NCI-H524 treated with DMSO at 0.1 percent for 48 hours (cell line): ENCODE measurements at places on chromosomes 1 and 21.

GRCh38 chr1:59229138-59229537, 67.8 kb upstream of the FGGY start:
- DNase-seq = no peak

DNA sequence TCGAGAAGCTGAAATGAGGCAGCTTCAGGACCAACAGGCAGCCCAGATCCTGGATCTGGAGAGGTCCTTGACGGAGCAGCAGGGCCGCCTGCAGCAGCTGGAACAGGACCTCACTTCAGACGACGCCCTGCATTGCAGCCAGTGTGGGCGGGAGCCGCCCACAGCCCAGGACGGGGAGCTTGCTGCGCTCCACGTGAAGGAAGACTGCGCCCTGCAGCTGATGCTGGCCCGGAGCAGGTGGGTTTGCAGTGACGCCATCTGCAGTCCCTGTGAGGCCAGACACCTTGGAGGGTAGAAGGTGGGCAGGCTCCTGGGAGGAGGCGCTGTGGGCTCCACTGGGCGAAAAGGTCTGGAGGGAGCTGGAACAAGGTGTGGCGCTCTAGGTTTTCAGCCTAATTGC, 39.7 kb downstream of the PCNT start:
- no peak for DNase-seq

DNA sequence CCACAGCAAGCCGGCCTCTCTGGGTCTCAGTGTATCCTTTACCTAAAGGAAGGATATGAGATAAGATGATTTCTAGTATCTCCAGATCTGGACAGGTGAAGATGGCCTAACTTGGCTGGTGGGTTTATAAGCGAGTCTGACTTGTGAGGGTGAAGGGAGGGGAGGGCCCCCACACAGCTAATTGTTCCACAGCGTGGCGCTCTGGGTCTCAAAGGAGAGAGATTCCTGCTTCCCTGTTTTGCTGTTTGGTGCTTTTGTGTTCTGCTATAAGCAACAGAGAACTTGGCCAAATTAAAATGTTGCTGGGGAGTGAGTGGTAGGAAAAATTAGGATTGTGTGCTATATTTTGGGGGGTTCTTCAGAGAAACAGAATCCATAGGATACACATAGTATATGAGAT, 28.9 kb upstream of the NLRP3 start:
- DNase-seq = no peak

DNA sequence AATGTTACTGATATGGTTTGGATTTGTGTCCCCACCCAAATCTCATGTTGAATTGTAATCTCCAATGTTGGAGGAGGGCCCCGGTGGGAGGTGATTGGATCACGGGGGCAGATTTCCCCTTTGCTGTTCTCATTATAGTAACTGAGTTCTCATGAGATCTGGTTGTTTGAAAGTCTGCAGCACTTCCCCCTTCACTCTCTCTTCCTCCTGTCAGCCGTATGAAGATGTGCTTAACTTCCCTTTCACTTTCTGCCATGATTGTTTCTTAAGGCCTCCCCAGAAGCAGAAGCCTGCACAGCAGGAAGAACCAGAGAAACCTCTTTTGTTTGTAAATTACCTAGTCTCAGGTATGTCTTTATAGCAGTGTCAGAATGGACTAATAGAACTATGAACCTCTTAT, 28.4 kb downstream of the TRIM33 start:
- DNase-seq = no peak

- DNase-seq = peak; percentile 52
Observed at GRCh38 chr1:57258557-57259325, 165.1 kb downstream of the DAB1 start.

GRCh38 chr1:63276624-63277023, 45.7 kb upstream of the FOXD3 start:
- DNase-seq = no peak

DNA sequence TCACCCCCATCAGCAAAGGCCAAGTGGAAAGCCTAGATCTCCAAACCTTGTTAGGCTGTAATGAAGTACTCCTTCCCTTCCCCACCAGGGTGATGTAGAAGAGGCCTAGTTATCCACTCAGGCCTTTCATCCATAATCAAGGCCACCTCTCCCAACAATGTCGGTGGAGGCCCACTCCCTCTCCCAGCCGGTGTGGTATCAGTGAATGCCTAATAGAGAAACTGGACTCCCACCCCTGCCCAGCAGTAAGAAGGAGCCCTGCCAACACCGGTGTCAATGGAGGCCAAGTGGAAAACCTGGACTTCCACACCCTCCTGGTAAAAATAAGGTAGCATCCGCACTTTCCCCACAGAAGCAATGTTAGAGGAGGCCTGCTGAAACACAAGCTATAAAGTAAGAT, 23.9 kb downstream of the NDUFS5 start:
- DNase-seq = no peak

DNA sequence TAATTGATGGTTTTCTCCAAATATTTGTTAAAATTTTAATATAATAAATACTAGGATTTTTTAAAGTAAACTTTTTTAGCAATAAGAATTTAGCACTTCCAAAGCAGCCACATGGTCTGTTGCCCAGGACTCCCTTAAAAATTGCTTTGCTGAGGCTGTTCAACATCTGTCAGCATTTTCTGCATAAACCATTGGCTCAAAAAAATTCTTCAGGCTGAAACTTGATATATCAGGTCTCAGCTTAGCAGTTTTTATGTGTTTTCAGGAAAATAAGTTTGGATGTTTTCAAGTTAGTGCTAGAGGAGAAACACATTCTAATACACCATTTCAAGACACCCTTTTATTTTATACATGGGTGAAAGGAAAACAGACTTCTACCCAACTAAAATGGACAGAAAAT, 69.1 kb upstream of the C1orf105 start:
- DNase-seq = no peak

DNA sequence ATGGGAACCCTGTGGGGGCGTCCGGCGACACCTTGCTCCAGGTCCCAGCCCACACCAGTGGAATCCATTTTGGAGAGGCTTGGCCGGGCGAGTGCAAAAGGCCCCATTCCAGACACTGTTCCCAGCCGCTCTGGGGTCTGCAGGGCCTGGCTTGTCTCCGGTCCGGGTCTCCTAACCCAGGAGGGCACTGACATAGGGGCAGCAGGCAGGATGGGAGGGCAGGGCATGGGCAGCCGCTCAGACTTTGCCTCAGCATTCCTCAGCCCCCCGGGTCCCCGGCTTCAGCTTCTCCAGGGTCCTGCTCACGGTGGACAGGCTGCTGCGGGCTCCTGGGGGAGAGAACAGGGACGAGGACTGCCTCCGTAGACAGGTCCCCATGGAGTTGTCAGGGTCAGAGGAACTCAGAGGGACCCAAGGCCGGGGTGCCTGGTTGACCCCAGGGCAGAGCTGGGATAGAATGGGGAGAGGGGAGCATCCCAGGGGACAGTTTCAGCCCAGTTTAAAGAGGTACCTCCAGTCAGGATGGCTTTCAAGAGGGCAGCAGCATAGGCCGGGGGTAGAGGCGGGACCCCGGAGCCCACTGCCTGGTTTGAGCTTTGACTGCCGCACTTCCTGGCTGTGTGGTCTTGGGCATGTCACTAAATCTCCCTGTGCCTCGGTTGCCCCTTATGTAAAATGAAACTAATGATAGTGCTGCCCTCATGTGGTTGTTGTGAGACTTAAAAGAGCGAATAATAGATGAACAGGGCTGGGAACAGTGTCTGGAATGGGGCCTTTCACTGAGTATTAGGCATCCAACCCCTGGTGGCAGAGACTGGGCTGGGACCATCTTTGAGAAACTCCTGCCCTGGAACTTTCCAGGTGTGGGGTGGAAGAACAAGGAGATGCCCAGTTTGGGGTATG, 3.7 kb downstream of the KNCN start:
- DNase-seq = no peak

DNA sequence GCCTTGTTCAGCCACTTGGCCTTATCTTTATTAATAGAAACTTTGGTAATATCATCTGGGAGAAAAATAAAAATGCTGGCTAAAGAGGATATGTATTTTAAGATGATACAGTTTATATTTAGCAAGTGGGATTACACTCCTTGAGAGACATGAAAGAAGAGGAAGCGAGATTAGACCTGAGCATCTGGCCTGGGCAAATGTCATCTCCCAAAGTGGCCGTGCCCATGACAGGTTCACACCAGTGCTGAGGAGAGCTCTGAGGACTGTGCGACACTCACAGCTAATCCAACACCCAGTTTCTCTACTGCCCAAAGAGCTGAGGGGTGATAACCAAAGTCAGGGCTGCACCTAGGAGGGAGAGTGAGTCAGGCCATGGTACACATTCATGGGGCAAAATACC, 121.7 kb upstream of the DUSP10 start:
- no peak for DNase-seq

GRCh38 chr21:20463362-20463761, 534.8 kb upstream of the NCAM2 start:
- DNase-seq = no peak

DNA sequence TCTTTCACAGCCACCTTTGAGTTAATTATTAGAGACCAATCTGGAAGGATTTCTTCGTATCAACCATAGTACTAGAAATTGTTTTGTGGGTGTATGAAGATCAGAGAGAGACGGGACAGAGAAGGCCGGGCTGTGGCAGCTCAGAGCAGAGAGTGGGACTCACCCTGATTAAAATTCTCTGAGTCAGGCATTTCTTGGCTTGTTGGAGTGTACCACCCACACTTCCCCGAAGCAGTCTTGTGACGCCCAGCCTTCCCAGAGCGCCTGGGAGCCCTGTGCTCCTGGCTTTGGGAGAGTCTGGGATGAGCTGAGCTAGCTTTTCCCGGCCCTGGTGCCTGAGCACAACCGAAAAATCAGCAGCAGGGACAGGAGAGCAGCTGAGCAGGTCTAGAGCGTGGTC, 19.4 kb downstream of the PLEKHM2 start:
- DNase-seq = no peak
